Activated CD4-positive, alpha-beta T cell treated with anti-CD3 and anti-CD28 coated beads, Interleukin-2, amount 10 ng/mL, durations not matched to agents 7 days and 5 days (primary cell): ENCODE measurements at places on chromosomes 7 and 10.

DNA sequence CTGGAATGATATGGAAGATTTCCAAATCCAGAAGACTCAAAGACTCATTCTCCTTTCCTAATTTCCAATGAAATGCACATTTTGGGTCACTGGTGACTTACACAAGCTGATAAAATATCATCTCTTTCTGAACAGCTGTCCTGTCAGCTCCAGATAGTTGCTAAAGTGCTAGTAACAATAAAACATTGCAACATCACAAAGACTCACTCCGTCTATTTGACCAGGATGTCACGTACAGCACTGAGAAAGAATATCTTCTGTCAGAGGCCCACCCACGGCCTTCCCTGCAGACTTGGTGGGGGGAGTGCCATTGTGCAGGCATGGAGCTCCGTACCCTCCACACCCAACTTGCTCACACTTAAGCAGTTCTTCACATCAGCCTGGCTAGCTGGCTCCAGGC is 78.9 kb upstream of the EGR2 start:
- DNase-seq, result no peak

DNA sequence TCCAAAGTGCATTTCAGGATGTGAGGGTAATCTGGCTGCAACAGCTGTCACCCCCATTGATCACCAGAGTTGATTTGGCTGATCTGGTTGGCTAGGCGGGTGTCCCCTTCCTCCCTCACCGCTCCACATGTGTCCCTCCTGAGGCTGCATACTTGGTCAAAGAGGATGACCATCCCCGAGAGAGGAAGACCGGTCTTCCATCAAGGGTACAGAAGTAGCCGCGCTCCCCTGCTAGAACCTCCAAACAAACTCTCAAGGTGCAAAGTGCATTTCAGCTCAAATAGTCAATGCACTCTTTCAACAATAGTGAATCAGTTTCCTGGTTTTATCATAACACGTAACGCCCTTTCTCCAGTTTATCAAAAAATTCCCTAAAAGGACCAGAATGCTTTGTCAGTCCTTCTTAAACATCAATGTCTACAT is 44.6 kb downstream of the CARD11 start:
- no peak for DNase-seq

DNA sequence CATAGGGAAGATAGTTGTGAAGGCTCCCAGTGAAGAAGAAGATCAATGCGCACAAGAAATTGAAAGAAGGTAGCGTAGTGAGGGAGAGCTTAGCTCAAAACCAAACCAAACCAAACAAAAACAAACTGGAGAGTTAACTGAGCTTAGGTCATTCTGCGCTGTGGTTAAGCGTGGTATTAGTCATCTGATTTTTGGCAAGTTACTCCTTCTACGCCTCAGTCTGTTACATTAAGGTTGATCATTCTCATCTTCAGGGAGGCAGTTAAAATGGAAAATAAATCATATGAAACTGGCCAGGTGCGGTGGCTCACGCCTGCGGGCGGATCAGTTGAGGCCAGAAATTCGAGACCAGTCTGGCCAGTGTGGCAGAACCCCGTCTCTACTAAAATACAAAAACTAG is 259.7 kb downstream of the EXOC4 start:
- DNase-seq, result no peak

DNA sequence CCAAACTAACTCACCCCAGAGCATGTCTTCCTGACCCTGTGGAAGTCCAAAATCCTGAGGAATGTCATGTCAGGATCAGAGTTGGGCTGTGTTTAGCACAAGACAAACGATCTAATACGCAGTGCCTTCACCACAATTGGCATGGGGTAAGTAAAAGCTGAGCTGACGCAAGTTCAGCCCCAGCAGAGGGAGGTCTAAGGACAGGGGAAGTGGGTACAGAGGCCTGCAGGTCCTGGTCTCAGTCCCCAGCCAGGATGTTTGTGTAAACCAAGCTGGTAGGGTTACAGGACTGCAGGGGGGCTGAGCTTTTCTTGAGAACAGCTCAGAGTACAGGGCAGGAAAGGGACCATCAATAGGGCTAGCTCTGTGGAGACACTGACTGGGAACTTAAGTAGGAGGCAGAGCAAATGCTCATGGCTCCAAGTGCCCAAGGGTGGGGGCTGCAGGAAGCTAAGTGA is 5.3 kb upstream of the KCNIP2 start:
- no peak for DNase-seq

GRCh38 chr7:8094164-8095140 is 125.9 kb downstream of the GLCCI1 start:
- DNase-seq, result no peak

DNA sequence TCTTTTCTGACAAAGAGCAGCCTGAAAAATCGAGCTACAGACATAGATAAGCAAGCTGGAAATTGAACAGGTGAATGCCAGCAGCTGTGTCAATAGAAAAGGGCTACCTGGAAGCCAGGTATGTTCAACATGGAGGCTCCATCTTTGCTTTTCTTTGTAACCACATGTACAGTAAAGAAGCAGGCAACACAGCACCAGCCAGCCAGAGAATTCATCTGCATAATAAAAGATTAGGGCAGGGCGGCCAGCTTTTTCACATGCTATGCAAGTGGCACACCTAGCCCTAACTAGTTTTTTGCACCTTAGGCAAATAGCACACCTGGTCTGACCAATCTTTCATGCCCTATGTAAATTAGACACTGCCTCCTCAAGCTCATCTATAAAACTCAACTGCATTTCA is 25.7 kb downstream of the COG5 start:
- no peak for DNase-seq

GRCh38 chr7:79555571-79555970 is 102.1 kb upstream of the MAGI2 start:
- DNase-seq, result no peak

- no peak for DNase-seq
Observed at GRCh38 chr7:95476072-95476847, 9.5 kb upstream of the ASB4 start.

DNA sequence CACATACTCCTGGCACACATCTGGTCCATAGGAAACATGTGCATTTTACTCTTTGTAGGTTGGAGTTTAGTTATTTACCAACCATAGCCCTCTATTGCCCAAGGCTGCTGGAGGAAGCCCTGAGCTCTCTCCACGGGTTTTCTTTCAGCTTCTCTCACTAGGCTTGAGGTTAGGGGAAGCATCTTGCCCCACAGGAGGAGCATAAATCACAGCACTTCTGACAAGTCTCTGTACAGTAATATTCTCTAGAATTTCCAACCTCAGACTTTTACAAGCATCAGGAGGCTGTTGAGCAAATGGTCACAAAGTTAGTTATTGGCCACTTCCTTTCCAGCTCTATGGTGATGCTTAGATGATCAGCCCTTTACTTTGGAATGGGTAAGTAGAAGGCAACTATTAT is 122.9 kb upstream of the GLI3 start:
- no peak for DNase-seq

GRCh38 chr7:126589068-126589684 is 663.6 kb downstream of the GRM8 start:
- no peak for DNase-seq

GRCh38 chr10:91541481-91541880 is 91.4 kb downstream of the PPP1R3C start:
- no peak for DNase-seq

- peak; percentile 30 for DNase-seq
Observed at GRCh38 chr10:48506147-48506917, 98.5 kb downstream of the ARHGAP22 start.

DNA sequence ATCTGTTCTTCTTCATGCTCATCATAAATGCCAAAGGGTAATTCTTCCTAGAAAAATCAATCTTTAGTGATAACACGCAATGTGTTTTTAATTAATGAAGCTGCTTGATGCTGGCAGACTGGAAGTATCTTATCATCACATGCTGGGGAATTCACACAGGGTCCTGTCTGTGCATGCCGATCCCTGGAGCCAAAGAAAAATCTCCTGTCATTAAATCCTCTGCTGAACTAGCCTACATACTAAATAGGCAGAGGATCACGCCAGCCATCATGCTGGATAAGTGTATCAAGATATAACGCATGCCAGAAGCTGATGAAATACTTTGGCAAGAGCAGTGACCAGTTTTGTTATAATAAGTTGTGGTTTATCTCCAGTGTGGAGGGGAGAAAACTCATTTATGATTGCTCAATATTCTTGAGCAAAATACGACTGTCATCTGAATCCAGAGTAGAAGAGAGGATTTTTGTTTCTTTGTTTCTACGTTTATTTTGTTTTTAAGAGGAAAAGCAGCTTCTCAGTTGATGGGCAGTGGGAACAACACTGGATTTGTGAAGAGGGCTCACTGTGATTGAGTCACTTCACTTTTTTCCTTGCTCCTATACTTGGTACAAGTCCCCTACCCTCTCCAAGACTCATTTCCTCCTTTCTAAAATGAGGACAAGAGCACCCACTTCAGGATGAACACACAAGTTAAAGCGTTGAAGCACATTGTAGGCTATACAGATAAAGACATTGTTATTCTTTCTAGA is 649.1 kb downstream of the TNS3 start:
- DNase-seq, result no peak

- no peak for DNase-seq
Observed at GRCh38 chr7:14687777-14688176, 214.8 kb downstream of the DGKB start.

- DNase-seq, result no peak
Observed at GRCh38 chr7:152543799-152544198, 108.0 kb upstream of the KMT2C start.

- no peak for DNase-seq
Observed at GRCh38 chr7:116027786-116028185, 2.8 kb downstream of the TFEC start.

DNA sequence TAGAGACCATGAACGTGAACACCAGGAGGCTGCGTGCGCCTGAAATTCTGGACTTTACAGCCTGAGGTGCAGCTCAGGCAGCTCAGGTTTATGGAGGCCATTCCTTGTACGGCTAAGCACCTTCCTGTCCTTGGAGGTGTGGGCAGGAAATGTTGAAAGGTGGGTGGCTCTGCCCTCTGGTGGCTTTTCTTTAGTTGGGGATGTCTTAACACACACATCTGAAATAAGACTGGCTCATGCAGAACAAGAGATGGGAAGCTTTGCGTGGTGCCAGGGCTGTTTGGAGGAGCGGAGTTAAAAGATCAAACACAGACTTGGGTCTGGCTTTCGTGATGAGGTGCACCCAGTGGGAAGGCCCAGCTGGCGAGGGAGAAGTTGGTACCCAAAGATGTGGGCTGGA is 64.1 kb downstream of the DOCK1 start:
- DNase-seq, result no peak

- no peak for DNase-seq
Observed at GRCh38 chr10:35259769-35260397, 76.4 kb upstream of the CCNY start.

DNA sequence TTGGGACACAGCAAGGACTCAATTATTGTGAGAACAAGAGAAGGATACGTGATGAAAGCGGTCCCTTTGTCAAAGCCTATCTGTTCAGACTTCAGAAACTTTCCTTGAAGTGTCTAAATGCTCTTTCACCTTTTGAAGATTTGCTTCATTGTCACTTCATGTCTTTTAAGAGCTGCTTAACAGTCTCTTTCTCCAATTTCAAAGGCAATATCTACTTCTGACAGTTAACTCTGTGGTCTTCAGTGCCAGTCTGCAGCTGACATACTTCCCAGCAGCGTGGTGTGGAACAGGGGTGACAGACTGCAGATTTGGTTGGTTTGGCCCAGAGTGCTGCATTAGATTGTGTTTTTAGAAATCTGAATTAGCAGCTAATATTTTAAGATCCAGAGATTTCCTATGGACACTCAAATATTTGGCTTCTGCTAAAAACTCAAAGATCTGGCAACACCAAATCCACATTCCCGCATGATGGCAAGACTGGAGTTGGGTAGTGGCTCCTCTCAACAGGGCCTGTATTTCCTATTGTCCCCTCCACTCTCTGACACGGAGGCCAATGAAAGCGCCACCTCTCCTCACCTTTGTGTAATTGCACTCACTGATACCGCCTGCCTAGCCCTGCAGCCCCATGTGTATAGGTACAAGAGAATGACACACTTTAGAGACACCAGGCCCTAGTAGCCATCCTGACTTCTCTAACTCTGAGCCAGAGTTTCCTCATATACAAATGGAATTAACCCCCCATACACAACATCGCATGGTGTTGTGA is 11.5 kb downstream of the SCRN1 start:
- DNase-seq, result no peak

- no peak for DNase-seq
Observed at GRCh38 chr10:79079490-79080355, 11.0 kb downstream of the ZMIZ1 start.

GRCh38 chr7:156022483-156023459 is 210.5 kb upstream of the SHH start:
- DNase-seq, result no peak

DNA sequence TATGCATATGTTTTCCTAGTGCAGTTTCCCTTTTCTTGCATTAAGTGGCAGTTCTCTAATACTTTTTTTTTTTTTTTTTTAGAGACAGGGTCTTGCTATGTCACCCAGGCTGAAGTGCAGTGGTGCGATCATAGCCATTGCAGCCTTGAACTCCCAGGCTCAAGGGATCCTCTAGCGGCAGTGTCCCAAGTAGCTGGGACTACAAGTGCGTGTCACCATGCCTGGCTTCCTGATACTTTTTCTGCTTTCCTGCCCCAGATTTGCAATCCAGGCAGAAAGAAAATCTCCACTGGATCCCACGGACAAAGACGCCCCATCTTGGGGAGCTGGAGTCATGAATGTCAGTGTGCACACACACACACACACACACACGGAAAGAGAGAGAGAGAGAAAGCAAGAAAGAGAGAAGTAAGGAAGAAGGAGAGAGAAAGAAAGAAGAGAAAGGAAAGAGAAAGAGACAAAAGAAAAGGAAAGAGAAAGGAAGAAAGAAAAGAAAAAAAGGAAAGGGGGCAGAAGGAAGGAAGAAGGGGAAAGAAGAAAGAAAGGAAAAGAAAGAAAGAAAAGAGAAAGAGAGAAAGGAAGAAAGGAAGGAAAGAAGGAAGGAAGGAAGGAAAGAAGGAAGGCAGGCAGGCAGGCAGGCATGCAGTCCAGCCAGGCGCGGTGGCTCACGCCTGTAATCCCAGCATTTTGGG is 37.5 kb upstream of the OCM2 start:
- DNase-seq, result no peak

DNA sequence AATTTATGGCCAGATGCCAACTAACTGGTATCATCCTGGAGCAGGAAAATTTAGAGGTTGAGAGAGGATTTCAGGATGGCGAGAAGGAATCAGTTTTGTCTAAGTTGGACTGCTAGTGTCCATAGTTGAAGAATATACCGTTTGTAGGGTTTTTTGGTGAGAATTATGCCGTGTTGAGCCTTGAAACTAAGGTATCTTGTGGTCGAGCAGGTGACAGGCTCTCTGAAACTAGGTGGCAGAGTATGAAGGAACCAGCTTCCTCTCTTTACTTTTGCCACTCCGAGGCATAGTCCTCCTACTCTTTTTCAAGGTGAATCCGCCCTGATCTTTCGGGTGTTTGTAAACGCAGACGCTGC is 9.7 kb downstream of the MDFIC start:
- peak; percentile 51 for DNase-seq
